Smooth muscle cell of the umbilical artery (primary cell): ENCODE measurements at places on chromosomes 1 and 21. TPM values are rescaled to one million over a fixed set of nuclear protein-coding genes. Genes with fewer than 3 reads are reported as not detected.

Gene TGFB2
- total RNA-seq: 9.5 and 36.2 TPM in 2 replicates

Gene CELA2B
- total RNA-seq: not detected in 2 replicates

Gene LRRC38
- not detected in 2 replicates for total RNA-seq

Gene TP73
- total RNA-seq: not detected in 2 replicates

Gene RGS18
- total RNA-seq: not detected in 2 replicates

Gene SYT14
- total RNA-seq: 0.28 and 0.89 TPM in 2 replicates

Gene GUCA2A
- total RNA-seq: not detected in 2 replicates

Gene CDCA8
- total RNA-seq: 0.30 and 7.3 TPM in 2 replicates

Gene CLCA4
- total RNA-seq: not detected in 2 replicates

Gene LCE3D
- not detected in 2 replicates for total RNA-seq

Gene CRNN
- total RNA-seq: not detected in 2 replicates

Gene ECM1
- 5.3 and 15.8 TPM in 2 replicates for total RNA-seq

Gene IKBKE
- total RNA-seq: 21.7 and 30.7 TPM in 2 replicates

Gene E2F2
- under 0.01 and 0.46 TPM in 2 replicates for total RNA-seq
